Umbilical cord (tissue), 2 donors: ENCODE measurements at places on chromosomes 2 and 18.

- no peak for DNase-seq
These were observed 23.8 kb downstream of the SMAD4 start for GRCh38 chr18:51053814-51054213.

DNA sequence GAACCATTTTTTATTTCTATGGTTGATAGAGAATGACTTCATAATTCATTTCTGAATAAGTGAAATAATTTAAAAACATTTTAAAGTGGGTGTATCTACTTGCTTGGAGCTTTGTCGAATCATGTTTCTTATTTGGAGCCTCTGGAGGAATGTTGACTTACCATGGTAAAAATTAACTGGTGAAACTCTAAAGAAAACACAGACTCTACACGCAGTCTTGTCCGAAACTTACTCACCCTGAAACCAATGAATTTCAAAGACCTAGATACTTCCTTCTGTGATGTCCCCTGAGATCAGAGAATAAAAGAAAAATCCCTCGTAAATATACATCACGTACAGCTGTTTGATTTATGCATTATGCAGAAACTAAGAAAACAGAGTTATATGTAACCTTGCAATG lies 665.2 kb upstream of the NRXN1 start:
- no peak for DNase-seq

DNA sequence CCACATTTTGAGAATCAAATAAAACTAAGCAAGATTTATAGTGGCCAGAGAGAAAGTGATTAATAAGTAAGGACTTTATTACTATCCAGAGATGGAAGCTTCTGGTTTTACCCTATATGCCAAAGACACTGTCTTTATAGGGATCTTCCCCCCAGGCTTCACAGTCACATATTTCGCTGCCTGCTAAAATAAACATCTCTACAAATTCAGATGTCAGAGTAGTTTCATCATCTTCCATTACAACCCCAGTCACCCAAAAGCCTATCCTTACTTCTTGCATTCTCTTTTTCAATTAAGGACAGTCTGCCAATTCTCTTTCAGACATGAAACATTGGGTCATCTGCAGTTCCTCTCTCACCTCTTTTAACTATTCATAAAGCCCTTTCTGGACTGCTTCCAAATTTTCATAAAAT lies 28.3 kb downstream of the CREB1 start:
- no peak for DNase-seq

- no peak for DNase-seq
These were observed 486.3 kb downstream of the NR4A2 start for GRCh38 chr2:155846259-155846658.

DNA sequence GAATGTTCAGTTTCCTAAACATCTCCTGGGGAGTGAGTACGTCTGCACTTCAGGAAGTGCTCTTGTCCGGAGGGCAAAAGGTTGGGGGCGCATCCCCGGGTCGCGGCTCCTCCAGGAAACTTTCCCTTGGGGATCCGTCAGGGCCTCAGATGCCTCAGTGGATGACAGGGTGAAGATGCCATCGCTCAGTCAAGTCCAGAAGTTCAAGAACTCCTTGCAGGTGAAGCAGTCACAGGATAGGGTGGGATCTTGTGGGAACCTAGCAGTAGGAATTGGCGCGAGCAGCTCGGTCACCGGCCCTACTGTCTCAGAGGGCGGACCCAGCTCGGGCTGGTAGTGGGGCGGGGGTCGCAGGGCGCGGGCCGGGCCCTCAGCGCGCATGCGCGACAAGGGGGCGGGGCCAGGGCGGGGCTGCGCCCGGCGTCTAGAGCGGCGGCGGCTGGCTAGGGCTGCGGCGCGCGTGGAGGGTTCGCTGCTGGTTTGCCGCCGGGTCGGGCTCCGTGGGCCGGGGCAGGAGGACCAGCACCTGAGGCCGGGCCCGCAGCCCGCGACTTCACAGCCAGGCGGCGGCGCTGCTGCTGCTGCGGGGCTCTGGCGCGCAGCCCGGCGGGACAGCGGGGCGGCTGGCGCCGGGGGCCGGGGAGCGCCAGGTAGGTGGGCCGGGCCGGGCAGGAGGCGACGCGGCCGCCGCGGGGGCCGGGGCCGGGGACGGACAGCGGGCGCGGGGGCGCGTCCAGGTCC lies at the start of gene INPP4A:
Gene INPP4A (plus strand): TSS at position 423 of the 741 bp plus-strand sequence. CDS start 75,191 bp downstream, outside the sequence.
- DNase-seq = peak; percentile 86

- DNase-seq = no peak
These were observed 142.0 kb downstream of the COL6A3 start for GRCh38 chr2:237271698-237272652.

GRCh38 chr2:99183025-99183424 lies 2.0 kb downstream of the MRPL30 start:
- DNase-seq = no peak

GRCh38 chr2:2839393-2839781 lies 508.3 kb upstream of the MYT1L start:
- no peak for DNase-seq

GRCh38 chr2:132583666-132584360 lies 86.2 kb downstream of the LYPD1 start:
- no peak for DNase-seq

DNA sequence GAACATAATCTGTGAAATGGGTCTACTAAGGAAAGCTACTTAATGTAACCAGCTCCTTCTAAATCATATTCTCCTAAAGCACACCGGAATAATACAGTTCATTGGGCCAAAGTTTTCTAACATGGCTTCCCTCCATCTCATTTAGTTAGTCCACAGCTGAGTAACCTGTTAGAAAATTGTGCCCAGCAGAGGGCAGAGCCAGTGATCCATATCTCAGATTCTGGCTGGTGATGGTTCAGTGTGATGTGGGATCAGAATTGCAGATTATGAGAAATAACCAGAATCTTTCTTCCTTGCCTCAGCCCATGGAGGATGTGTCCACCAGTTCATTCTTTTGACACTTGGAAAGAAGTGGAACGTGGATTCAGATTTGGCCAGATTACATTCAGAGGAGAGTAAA lies 9.4 kb upstream of the CTLA4 start:
- no peak for DNase-seq

DNA sequence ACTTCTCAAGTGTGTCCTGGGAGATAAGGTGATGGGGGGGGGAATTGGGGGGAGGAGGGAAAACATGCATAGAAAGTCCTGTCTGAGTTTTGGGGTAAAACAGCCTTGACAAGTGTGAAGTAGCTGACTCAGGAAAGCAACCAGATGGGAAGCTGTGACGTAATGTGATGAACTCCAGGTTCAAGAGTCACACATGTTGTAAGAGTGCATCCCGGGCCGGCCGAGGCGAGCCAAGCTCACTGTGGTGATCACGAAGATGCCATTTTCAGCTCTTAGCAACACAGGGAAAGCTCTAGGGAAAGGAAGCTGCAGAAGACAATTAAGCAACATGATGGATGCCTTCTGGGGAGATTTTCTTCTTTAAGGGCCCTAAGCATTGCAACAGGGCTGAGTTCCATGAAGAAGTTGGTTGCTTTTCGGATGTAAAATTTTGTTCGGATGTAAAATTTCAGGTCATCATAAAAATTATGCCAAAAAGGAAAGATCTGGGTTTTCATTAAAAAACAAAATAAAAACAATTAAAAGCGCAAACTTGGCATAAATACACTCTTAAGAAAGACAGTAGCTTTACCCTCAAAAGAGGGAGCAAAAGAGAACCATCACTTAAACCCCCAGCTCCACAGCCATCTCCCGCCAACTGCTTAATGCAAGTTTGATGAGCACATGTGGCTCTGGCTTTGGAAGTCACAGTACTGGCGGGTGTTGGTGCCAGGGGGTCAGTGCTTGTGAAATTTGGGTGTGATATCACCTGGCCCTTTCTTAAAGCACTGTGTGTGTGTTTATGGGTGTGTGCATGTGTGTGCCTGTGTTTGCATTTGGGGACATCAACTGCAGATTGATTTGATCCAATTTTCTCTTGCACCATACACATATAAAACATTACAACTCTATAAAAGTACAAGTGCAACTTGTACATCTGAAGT lies 19.1 kb downstream of the SERTAD2 start:
- DNase-seq = no peak

DNA sequence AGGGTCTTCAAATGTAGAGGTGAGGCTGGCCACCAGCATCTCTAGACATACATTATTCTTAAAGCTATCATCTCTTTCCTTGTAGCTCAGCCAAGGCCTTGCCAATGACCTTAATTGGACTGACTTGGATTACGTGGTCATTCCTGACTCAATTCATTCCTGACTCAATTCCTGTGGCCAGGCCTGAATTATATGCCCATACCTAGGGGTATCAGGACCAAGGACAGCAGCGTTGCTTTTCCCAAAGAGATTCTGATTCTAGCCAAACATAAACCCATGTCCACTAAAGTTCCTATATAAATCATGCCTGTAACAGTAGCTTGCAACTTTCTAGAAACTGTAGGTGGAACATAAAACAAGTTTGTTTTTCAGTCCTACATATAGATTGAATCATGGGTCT lies 231.7 kb downstream of the ARL6IP6 start:
- peak; percentile 11 for DNase-seq

- no peak for DNase-seq
These were observed 8.6 kb downstream of the ZNF638 start for GRCh38 chr2:71340176-71340575.

GRCh38 chr2:85893428-85894258 lies 4.9 kb upstream of the ST3GAL5 start:
- DNase-seq = no peak

- DNase-seq = peak; percentile 8
These were observed 866.9 kb downstream of the TRIB2 start for GRCh38 chr2:13583609-13584008.

DNA sequence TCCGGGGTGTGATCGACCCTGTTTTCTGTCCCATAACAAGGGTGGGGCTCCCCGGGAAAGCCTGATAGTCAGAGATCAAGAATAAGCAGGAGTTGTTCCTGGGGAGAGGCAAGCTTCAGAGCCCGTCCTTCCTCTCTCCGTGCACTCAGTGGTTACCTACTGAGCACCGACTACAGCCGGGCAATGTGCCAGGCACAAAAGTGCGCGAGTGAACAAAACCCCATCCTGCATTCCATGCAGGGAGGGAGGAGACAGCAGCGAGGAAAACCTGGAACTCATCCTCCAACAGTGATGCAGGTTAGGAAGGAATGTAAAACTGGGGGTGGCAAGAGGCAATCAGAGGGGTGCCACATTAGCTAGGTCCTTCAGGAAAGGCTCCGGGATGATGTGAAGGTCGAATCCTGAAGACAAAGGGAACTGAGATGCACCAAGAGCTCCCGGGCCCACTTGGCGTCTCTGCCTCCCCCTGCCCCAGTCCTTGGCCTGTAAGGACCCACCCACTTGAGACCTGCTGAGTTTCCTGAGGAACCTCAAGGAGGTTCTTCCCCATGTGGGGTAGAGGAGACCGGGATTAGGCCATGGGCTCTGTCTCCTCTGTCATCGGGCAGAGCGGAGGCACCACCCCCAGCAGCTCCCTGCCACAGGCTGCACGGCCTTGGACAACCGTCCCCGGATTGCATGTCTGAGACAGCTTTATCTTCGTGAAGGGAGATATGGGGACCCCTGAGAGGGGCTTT lies 198.2 kb downstream of the NDUFA10 start:
- DNase-seq = no peak

DNA sequence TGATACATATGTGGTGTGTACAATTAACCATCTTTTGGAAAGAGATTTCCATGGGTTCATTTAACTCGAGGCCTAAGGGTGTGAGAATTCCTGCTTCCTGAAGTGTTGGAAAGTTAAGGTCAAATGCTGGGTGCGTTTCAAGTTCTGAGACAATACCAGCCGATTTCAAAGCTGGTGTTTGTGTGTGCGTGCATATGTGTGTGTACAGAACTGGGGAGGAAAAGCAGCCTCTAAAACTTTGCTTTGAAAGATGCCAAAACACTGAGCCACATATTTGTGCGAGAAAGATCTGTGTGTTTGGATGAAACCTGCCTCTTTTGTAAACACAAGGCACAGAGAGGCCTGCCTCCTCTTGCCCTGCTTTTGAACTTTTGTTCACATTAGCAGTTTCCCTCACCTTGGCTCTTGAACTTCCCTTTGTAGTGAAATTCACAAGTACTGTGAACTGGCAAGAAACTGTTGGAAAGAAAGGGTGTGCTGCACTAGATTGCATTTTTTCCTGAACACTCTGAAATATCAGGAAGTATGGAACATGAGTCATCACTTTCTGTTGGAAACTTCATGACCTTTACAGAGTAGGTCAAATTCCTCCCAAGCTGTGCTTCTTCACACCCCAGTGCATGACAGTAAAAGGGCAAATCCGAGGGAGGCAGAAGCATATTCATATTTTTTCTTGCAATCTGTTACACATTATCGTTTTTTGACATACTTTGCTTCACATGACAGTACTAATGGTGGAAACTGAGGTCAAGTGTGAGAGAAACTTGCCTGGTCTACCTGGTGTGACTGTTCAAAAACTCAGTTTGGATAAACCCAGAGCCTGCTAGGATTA lies 20.0 kb upstream of the CAVIN2 start:
- peak; percentile 94 for DNase-seq

DNA sequence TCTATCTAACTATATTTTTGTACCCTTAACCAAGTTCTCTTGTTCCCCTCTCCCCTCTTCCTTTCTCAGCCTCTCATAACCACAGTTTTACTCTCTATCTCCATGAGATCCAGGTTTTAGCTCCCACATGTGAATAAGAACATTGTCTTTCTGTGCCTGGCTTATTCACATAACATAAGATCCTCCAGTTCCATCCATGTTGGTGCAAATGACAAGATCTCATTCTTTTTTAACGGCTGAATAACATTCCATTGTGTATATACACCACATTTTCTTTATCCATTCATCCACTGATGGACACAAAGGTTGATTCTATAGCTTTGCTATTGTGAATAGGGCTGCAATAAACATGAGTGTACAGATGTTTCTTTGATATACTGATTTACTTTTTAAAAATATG lies 83.9 kb upstream of the TMEM178A start:
- no peak for DNase-seq
